ENCODE measurements at places on chromosomes 1 and 21.

GRCh38 chr1:71667216-71667615 is 586.4 kb upstream of the ZRANB2 start:
- DNase-seq: no peak

DNA sequence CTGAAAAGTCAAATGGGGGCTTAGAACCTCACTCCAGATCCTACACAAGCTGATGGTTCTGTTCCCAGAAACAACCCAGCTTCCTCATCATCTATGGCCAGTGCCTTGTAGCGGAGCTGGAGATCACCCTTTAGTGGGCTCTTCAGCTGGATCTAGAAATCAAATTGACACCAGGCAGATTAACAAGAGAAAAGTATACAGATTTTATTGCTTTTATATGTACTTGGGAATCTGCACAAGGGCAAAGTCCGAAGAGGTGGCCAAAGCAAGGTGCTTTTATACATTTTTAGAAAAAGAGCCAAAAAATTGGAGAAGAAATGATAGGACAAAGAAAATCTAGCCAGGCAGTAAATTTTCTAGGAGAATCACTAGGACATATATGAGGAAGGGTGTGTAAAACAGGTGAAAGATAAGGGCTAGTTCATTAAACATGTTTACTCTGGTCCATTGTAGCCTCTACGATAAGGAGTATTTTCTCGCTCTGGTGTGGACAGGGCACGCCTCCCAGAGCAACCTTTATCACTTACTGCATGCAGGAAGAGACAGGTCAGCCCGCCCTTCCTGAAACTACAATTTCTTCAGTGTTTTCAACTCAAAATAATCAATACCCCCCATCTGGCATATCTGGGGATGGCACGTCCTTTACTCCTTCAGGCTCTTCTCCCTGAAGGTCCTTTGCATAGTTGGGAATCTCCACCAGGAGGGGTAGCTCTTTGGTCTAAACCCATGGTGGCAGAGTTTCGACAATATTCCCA is 14.0 kb upstream of the LGALS8 start:
- no peak for DNase-seq

- DNase-seq: no peak
Measured at GRCh38 chr21:31351960-31352359, 7.9 kb upstream of the TIAM1 start.

GRCh38 chr21:15206514-15206913 is 141.7 kb upstream of the NRIP1 start:
- no peak for DNase-seq

DNA sequence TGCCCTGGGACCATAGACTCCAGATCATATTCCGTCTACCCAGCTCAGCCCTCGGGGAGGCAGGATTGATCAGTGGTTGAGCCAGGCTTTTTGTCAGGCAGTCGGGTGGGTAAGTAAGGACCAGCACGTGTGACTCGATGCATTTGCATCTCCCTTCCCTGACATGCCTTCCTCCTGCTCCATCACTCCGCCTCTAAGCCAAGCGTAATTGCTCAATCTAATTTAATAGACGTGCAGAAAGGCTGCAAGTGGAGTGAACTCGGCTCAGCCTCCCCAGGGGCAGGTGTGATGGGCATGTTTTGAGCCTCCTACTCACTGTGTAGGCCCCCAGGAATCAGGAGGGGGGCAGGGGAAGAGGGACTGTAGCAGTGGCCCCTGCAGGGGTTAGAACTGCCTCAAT is 34.6 kb upstream of the GRIK3 start:
- no peak for DNase-seq

- no peak for DNase-seq
Measured at GRCh38 chr1:183635099-183635605, 431 bp downstream of the ARPC5 start.

DNA sequence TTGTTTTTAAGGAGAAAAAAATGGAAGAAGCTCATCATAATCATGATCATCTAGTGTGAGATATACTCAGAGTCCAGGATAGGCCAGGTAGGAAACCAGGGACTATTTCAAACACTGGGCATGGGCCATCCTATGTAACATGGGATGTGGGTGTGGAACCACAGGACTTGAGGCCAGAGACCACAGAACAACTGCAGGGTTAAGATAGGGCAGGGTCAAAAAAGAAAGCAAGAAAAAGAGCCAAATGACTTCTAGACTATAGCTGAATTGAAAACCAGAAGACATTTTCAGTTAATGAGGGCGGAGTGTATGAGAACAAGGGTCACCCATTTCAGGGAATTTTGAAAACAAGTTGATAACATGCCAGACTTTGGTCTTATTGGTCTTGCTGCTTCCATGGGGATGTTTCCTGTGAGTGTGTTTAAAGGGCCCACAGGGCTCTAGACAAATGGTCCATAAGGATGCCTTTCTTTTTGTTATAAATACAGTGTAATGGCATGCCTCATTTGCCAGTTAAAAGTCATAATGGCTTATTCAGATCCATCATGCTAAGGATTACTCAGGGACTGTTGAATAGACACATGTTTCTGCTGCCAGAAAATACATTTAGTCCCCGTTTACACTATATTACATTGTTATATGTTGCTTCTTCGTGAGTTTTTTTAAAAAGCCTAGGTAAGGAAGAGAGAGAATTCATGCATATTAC is 182.0 kb upstream of the C21orf91 start:
- no peak for DNase-seq

DNA sequence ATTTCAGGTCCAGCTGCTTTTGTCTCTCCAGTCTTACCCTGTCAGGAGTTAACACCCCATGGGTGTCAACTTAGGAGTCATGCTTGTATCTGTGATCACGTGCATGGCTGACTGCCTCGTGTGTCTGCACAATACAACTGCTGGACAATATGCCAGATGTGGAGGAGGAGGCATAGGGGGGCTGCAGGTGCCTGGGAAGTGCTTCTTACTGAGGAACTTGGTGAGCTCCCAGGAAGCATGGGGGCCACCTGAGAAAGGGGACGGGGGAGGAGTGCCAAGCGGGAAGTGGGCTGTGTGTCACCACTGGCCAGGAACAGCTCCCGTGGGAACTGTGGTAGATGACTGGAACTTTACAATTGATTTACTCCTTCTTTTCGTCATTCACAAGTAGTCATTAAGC is 9.5 kb downstream of the RHEX start:
- no peak for DNase-seq

DNA sequence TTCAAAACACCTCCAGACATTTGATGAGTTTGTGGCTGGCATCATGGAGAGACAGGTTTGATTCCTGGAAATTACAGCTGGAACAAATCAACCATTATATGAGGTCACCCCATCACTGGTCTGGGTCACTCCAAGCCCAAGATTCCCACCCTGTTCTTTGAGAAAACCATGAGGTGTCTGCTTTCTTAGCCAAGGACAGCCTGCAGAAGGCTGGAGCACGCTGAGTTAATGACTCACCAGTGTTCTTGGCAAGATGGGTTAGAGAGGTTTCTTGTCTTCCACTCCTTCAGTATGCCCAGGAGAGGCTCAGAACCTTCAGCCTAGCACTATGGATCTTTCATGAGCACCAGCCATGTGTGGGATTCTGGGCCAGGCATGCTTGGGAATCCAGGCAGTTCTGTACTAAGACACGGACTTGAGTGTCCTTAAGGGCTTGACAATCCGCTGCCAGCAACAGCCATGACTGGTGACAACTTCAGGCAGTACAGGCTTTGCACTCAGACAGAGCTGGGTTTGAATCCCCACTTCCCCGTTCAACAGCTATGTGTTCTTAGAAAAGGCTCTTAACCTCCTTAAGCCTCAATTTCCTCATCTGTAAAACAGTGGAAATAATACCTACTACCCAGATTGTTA is 43.9 kb downstream of the GRHL3 start:
- DNase-seq: no peak

GRCh38 chr1:33687000-33687399 is 176.9 kb upstream of the HMGB4 start:
- DNase-seq: no peak

- no peak for DNase-seq
Measured at GRCh38 chr1:97824624-97825023, 96.2 kb downstream of the DPYD start.

DNA sequence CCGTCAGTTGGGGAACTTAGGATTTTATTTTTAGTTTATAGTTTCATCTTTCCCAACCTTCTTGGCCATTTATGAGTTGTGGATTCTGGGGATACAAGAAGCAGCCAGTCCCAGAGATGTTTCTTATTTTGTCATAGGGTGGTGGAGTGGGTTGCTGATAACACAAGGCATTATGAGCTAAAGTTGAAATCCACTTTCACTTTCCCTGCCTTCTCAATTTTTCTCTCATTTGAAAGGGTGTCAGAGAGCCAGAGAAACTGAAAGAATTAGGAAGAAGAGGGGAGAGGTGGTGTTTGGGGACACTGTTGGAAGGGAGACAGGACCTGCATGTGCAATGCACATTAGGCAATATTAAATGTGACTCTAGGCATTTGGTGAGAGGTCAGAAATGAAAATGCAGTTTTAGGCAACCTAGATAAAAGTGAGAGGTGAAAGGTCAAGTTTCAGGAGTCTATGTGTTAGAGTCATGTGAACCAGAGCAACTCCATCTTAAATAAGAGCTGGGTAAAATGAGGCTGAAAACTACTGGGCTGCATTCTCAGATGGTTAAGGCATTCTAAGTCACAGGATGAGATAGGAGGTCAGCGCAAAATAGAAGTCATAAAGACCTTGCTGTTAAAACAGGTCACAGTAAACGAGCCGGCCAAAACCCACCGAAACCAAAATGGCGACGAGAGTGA is 71.1 kb upstream of the F3 start:
- DNase-seq: no peak

- no peak for DNase-seq
Measured at GRCh38 chr1:219201656-219202055, 28.0 kb downstream of the LYPLAL1 start.

DNA sequence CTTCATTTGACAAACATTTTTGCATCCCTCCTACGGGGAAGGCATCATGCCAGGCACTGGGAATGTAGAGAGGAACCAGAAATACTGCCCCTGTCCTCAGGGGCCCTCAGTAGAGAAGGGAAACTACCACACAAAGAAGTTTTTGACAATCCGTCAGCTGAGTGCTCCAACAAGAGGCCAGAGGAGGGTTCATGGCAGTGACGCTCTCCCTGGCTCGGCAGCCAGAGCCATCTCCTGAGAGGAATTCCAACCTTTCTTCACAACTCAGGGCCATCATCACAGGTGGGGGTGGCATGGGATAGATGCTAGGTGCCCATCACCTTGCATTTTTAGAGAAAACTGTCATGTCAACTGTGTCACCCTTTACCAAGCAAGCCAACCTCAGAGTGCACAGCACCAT is 154.1 kb downstream of the HIVEP3 start:
- no peak for DNase-seq

DNA sequence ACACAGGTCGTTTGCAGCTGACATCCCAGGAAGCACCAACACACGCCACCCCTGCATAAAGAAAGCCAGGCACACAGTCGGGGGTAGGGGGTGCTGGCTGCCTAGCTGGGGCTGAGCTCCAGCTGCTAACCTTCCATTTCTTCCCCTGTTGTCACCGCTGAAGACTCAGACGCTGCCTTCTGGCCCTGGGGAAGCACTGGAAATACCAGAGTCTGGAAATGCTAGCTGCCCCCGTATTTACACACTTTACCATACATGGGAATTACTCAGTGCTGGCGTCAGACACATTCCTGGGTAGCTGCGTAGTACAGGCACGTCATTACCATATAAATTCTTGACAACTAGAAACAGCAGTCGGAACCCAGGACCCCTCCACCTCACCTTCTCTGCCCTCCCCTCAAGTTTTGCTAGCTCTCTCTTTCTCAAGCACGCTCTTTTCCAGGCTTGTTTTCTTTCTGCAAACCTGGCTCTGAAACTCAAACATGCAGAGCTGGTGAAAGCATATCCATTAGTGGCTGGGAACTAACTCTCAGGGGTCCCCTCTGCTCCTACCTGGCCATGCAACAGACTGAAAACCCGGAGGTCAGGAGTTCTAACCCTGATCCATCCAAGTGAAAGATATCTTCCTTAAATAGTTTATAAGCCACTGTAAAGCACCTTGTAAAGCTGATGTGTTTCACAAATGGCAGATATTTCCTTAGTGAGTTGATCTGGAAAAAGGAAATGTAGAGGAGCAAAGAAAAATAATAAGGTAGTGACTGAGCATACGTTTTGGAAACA is 3.3 kb downstream of the CSRP1 start:
- DNase-seq: no peak

- no peak for DNase-seq
Measured at GRCh38 chr1:19448491-19449439, 36.6 kb downstream of the CAPZB start.

GRCh38 chr1:92910081-92910480 is 51.2 kb downstream of the DIPK1A start:
- DNase-seq: no peak

DNA sequence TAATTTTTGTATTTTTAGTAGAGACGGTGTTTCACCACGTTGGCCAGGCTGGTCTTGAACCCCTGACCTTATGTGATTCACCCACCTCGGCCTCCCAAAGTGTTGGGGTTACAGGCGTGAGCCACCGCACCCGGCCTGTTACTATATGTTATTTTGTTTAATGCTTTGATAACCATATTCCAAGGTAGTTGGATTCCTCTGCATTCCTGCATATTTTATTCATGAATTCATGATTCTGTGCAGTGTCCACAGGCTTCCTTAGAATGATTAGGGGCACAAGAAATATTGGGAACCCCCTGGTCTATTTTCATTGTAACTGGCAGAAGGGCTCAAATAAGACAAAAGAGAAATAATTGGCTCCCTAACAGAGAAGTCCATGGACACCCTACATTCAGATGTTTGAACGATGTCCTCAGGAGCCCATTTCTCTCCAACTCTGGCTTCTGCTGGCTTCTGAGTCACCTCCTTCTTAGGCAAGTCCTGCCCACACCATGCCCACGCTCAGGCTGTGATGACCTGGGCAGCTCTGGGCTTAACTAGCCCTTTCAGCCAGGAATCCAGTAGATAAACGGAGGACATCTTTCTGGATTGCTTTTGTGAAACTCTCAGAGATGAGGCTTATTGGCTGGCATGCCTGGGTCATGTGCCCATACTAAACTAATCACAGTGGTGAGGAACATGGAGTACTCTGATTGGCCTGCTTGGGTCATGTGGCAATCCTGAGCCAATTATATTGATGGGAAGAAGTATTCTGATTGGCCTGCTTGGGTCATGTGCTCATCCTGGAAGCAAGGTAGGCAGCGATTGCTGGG is 32.6 kb downstream of the TNFRSF8 start:
- DNase-seq: no peak

DNA sequence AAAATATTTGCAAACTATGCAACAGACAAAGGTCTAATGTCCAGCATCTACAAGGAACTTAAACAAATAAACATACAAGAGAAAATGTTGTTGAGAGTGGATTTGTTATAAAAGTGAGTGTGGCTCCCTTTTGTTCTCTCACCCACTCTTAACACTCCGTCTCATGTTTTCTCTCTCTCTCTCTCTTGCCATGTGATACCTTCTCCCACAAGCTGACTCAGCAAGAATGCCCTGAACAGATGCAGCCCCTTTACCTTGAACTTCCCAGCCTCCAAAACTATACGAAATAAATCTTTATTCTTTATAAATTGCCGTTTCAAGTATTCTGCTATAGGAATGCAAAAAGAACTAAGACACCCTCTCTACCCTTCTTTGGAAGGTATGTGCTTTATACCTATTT is 234.1 kb downstream of the ADGRL2 start:
- no peak for DNase-seq

GRCh38 chr1:227223171-227223806 is 95.0 kb downstream of the CDC42BPA start:
- no peak for DNase-seq

All from naive B cell (primary cell).